Activated T-cell treated with anti-CD3 and anti-CD28 coated beads, Interleukin-2, amount 50 U/mL, for 1 hour (primary cell): ENCODE measurements at places on chromosomes 7 and 10.

DNA sequence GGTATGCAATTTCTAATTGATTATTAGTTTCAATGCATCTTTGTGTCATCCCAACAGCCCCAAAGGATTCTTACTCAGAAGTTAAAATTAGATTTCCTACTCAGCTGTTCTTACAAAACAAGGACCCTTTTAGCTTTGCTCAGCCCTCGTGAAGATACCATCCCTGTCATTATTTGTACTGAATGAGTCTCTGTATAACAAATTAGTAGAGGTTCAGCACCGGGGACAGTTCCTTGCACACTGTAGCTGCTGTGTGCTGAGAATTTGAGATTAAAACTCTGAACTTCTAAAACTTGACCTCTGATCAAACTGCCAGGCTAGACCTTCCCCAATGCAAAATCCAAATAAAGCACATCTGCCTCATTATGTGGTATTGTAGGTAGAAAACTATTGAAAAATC lies 299.1 kb downstream of the LHFPL3 start:
- no peak for DNase-seq

GRCh38 chr7:24965831-24966708 lies 13.9 kb downstream of the OSBPL3 start:
- peak; percentile 65 for DNase-seq

- DNase-seq = no peak
Observed at GRCh38 chr10:33263453-33263852, 71.0 kb downstream of the NRP1 start.

- no peak for DNase-seq
Observed at GRCh38 chr7:150458235-150458634, 7.8 kb downstream of the GIMAP8 start.

- no peak for DNase-seq
Observed at GRCh38 chr7:137633133-137633532, 213.6 kb downstream of the DGKI start.

GRCh38 chr10:58322072-58322834 lies 12.6 kb upstream of the UBE2D1 start:
- DNase-seq = no peak

GRCh38 chr7:4009211-4010060 lies 672.7 kb upstream of the FOXK1 start:
- no peak for DNase-seq

GRCh38 chr7:22858640-22859561 lies 36.3 kb upstream of the TOMM7 start:
- DNase-seq = no peak

- no peak for DNase-seq
Observed at GRCh38 chr7:73870041-73870492, 9.1 kb downstream of the TMEM270 start.

- no peak for DNase-seq
Observed at GRCh38 chr7:22802426-22802825, 20.2 kb downstream of the TOMM7 start.
